Germinal center (tissue), 1 donor: ENCODE measurements at places on chromosomes 5 and 9.

DNA sequence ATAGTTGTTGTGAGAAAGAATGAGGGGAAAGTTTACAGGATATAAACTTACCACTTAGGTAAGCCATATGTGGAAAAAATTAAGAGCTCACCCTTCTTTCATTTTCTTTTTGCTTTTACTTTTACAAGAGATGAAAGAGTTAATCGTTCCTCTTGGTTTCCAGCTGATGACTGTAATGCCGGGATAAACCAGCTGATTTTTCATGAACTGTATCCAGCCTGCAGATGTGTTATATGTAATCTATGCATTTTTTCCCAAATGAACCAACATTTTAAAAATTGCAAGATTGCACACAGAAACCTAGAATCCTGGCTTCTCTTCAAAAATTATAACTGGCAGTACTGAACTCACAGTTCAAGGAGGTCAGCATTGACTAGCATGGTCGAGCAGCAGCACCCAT is 185.9 kb downstream of the GRIA1 start:
- DNase-seq: no peak

DNA sequence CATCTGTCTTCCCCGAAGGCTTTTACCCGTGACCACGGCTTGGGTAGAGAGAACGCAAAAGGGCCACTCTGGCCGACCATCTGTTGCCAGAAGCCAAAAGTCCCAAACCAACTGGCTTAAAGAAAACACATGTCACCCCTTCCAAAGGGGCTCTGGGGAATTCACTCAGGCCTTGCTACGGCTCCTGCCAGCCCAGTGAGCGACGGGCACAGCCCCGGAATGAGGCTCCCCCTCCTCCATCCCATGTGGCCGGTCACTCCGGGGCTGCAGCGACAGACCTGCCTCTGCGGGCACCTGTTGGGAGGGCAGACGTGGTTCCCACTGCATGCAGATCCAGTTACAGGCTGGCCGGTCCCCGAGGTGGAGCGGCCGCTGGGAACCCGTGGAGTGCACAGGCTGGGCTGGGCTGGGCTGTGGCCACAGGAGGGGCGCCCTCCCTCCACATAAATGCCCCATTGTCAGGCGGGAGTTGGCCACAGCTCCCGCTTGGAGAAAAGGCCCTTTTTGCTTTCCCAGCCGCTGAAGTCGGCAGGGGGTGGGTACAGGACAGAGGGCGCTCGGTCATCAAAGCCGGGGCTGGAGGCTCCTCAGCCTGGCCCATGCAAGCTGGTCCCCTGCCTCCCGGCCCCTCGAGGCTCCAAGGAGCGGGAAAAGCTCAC is 19.9 kb downstream of the NOTCH1 start:
- no peak for DNase-seq

GRCh38 chr9:87545858-87546257 is 48.2 kb downstream of the DAPK1 start:
- DNase-seq: no peak

- DNase-seq: no peak
Measured at GRCh38 chr5:151772846-151773561, 1.2 kb downstream of the G3BP1 start.

DNA sequence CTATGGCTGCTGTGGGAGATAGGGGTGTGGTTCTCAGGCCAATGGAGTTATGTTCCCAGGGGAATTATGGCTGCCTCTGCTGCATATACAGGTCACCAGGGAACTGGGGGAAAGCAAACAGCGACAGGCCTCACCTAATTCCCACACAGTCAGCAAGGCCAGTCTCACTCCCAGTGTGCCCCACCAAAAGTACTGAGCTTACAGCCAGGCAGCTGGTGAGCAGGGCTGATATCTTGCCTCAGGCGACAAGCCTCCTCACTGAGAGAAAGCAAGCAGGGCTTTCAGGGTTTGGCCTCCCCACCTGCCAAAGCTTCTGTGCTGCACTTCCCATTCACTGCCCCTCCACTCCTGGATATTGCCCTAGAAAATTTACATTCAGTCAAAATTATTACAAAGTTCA is 273.8 kb upstream of the TARS1 start:
- DNase-seq: no peak

- DNase-seq: no peak
Measured at GRCh38 chr9:111613436-111614040, 14.1 kb upstream of the PTGR1 start.

DNA sequence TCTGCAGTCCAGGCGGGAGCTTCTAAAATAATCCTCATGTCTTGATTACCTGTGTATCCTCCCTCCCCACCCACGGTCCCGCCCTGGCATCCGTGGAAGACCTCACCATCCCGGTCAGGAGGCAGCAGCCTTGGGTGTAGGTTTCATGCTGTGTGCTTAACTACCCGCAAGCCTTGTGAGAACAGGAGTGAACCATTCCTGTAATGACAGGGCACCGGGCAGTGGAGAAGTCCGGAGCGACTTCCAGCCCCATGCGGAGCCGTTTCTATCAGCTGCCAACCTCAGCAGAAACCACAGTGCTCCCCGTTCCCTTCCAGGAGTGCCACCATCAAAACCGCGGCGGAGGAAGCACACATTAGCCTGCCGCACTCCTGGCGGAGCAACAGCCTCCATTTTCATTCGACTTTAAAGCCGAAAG is 123.5 kb upstream of the LMX1B start:
- DNase-seq: no peak

GRCh38 chr5:152063004-152063403 is 138.4 kb upstream of the GLRA1 start:
- no peak for DNase-seq

- DNase-seq: no peak
Measured at GRCh38 chr9:14719231-14719923, 3.2 kb downstream of the CER1 start.

DNA sequence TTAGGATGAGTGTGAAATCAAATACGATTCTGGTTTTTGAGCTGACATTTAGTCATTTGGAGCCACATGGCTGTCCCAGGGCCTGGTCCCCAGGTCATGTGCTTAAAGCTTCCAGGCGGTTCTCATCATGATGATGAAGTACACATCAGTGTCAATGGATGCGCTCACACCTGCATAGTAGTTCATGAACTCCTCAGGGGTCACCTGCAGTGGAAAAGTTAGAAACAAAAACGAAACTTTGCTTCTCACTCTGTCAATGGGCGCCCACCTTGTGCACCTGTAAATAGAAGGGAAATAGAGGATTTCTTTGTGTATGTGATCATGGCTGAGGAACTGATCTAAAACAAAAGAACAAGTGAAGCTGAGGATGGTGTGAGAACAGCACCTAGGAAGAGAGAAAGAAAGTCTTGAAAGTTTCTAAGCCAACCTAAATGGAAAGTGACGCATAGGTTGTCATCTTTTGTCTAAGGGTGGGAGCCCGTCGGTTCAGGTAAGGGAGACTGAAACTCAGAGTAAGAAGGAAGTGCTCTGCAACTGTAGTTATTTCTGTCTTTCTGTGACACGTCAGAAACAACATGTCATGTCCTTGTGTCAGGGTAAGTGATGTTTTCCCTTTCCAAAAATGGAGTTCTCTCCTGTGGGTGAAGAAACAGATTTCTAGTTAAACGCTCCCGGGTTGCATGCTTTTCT is 33.8 kb downstream of the CAPSL start:
- no peak for DNase-seq

DNA sequence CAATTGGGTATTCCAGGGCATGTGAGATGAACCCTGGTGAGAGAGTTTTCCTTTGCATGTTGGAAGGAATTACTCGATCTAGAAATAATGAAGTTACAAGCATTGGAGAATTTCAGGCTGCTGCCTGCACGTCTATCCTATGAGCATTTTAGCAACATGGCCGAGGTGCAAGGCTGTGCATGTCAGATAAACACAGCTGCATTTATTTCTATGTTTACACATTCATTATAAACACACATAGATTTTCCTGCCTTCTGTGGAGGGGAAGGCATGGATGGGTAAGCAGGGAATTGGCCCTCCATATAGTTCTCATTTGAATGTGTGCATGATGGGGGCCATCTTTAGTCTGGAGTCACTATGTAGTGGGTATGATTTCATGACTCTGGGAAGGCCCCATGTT is 42.3 kb downstream of the AOPEP start:
- no peak for DNase-seq

- DNase-seq: no peak
Measured at GRCh38 chr5:33883482-33883881, 8.3 kb downstream of the ADAMTS12 start.

DNA sequence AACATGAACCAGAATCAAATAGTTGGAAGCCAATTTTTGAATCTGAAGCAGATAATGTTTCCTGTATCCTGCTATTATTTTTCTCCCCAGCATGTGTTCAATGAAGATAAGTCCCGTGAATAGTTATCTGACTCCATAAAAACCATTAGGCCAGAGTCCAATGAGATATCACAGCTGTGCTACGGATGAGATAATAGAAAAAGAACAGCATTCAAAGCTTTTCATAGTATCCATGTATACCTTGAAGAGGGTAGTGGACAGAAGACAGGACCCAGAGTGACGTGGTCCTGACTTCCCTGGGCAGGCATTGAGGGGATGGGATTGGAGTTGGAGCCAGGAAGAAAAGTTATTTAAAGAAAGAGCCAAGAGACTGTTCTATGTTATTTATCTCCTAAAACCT is 50.7 kb upstream of the C6 start:
- no peak for DNase-seq

DNA sequence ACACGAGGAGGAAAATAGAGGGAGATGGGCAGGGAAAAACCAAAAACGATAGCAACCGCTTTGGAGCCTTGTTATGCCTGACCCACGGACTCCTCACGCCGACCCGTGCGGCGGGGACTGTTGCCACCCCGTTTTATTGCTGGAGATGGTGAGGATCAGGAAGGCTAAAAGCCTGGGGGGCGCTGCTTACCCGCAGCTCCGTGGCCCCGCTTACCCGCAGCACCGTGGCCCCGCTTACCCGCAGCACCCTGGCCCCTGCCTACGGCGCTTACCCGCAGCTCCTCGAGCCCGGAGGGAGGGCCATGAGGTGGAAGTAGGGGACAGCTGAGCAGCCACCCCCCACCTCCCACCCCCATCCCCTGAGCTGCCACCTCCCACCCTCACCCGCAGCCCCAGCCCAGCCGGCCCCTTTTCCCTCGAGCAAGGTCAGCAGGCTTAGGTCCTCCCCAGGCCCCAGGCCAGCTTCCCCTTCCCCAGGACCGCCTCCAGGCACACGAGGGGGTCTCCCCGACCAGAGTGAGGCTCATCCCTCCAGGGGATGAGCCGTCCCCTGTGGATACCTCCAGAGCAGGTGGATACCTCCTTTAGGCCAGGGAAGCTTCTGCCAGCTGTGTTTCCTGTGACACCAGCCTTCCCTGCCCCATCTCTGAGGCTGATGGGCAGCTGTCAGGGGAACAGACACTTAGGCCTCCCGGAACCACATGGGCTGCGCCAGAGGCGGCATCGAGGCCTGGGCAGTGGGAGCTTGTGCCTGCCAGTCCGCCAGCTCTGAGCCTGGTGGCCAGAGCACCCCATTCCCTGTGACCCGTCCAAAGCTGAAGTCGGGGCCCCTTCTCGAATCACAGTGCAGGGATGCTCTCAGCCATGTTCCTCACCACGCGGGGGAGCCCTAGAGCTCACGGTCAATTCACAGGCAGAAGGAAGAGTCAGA is 92.3 kb downstream of the LMX1B start:
- DNase-seq: peak; percentile 81
